ENCODE measurements at places on chromosomes 2 and 18. TPM values are rescaled to one million over a fixed set of nuclear protein-coding genes. Genes with fewer than 3 reads are reported as not detected.

The PDE1A gene
- total RNA-seq: 9.7 TPM

The LINC00305 gene
- total RNA-seq: not detected

The STK25 gene
- total RNA-seq: 166 TPM

The DLX1 gene
- total RNA-seq: not detected

The AP1S3 gene
- 52.7 TPM for total RNA-seq

The SETBP1 gene
- total RNA-seq: 51.0 TPM

The PIEZO2 gene
- 3.9 TPM for total RNA-seq

The KCTD18 gene
- 13.8 TPM for total RNA-seq

The RAB1A gene
- 148 TPM for total RNA-seq

The BARD1 gene
- total RNA-seq: 11.8 TPM

The MLPH gene
- total RNA-seq: 236 TPM

The GAREM2 gene
- 4.3 TPM for total RNA-seq

DNA sequence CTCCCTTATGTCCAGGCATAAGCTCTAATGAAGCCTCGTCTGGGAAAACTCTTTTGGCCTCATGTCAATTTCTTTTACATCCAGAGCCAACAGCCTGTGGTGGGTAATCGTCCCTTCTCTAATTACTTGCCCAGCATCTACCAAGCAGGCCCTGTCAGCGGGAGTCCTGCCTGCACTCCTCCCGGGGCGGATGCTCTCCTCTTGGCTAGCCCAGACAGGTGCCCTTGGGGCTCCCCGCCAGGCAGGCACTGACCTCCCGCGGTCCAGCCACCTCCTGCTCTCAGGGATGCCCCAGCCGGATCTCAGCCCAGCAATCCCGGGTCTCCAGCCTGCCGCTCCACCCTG, 74.2 kb downstream of the NCAPH start:
- DNase-seq: peak; percentile 44

GRCh38 chr18:61290616-61291015, 42.6 kb upstream of the CDH20 start:
- no peak for DNase-seq

- no peak for DNase-seq
Measured at GRCh38 chr2:72515696-72516095, 310.1 kb downstream of the EXOC6B start.

- no peak for DNase-seq
Measured at GRCh38 chr2:119278946-119279345, 55.3 kb downstream of the STEAP3 start.

DNA sequence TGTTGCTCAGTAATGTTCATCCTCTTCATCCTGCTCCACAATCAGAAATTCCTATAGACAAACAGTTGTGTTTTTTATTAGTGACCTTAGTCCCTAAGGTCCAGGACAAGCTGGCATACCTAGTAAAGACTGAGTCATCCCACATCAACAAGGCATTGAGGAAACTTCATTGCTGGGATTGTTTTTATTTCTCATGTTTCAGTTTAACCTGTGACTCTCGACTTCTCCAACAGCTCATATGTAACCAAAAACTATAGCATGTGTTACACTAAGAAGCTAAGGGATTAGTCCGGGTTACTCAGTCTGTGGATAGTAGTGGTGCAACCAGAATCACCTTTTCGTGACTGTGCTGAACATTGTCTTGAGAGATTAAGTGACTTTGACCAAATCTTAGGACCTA, 292.1 kb downstream of the RDH14 start:
- no peak for DNase-seq

DNA sequence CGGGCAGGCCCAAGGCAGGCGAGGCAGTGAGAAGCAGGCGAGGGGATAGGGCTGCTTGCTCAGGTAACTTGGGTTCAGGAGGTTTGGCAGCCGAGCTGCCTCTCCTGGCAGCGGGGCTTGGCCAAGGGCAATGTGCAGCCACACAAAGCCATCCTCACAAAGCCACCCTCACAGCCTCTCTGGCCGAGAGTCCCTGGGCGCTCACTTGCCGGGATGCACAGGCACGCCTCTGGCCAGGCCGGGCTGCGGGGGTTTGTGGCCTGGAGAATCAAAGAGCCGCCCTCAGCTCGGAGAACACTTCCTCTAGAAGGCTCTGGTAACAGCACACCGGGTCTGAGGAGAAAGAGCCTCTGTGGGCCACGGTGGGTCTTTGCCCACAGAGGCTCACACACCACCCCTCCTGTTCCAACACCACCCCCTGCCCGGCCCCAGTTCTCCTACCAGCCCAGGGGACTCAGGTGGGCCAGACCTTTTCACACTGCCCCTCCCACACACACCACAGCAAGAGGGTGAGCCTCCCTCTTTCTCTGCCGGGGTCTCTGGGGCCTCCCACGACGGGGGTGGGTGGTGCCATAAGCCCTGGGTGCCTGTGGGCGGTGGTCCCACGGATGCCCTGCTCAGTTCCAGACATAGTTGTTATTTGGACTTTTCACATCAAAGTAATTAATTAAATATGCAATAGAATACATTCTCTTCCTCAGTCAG, 186.9 kb downstream of the ZFP36L2 start:
- no peak for DNase-seq

DNA sequence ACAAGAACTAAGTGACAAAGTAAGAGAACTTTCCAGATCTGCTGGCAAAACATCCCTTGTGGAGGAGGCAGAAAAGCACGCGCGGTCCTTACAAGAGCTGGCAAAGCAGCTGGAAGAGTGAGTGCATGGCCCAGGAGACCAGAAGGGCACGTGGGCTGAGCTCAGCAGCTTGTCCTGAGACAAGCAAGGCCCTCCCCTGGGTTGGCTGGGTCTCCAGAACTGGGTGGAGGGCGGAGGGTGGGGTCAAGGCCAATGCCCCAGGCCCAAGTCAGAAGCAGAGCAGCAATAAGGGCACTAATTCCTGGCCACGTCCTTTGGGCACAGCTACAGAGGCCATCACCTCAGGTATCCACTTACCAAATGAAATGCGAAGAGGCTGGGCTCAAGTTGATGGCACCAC, 110.6 kb upstream of the TTC39C start:
- DNase-seq: no peak

DNA sequence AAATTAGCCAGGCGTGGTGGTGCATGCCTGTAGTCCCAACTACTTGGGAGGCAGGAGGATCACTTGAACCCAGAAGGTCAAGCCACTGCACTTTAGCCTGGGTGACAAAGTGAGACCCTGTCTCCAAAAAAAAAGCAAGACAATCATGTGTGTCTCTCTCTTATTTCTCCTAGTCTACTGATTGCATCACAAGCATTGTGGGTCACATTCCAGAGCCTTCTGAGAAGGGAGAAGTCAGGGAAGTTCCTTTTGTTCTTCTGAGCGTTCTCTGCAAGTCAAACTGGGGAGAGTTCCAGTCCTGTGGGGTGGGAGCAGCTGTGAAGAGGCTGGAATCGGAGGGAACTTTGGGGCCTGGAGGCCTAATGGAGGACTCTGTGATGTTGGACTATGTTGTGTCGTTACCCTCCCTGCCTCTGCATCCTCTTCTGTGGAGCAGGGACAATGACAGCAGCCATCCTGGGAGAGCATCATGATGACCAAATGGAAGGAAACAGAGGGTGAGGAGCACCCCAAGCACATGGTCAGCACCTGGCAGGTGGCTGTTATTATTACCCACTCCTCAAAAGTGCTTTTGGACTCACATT, 115.4 kb downstream of the MRO start:
- no peak for DNase-seq

- DNase-seq: no peak
Measured at GRCh38 chr2:170341684-170342623, 164.0 kb downstream of the MYO3B start.

DNA sequence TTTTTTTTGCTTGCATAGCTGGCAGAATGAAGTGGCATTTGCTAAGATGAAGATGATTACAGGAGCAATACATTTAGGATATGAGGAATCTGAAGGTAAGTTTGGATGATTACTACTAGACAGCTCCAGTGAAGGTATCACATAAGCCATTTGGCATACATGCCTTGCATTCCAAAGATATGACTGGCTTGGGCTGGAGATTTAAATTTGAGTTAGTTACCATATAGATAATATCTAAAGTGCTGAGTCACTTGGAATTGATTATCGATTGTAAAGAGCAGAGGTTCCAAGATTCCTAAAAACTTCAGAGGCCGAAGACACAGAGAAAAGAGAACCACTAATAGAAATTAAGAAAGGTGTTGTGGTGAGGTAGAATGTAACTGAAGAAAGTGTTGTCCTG, 1026.4 kb downstream of the DSC3 start:
- no peak for DNase-seq

GRCh38 chr18:56210520-56210919, 427.9 kb downstream of the TXNL1 start:
- no peak for DNase-seq

GRCh38 chr2:64931246-64932115, 57.7 kb upstream of the SLC1A4 start:
- no peak for DNase-seq

DNA sequence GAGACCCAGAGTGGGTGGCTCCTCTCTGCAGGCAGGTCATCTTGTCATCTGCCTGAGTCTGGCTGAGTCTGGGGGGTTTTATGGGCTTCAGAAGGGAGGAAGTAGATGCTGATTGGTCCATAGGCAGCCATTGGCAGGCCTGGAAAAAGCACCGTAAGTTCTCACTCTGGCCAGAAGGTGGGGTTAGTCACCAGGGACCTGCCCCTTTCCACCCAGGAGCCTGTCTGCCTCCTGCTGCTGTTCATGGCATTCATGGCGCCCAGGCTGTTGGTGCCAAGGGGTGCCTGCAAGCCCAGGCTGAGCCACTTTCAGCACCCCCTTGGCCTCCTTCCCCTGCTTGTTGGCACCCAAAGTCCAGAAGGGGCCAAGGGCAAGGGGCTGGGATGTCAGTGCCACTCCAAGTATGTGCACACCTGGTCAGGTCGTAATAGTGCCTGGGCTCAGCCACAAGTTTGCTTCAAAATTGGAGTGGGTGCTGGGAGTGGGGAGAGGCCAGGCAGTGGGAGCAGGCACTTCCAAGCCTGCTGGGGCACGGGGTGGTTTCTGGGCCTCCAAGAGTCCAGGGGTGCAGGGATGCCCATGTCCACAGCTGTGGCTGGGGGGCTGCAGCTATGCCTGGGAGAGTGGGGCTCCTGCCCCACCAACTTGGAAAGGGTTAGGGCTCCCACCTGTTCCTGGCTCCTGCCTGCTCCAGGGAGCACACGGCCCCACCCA, 178.1 kb downstream of the FAM210A start:
- DNase-seq: no peak

DNA sequence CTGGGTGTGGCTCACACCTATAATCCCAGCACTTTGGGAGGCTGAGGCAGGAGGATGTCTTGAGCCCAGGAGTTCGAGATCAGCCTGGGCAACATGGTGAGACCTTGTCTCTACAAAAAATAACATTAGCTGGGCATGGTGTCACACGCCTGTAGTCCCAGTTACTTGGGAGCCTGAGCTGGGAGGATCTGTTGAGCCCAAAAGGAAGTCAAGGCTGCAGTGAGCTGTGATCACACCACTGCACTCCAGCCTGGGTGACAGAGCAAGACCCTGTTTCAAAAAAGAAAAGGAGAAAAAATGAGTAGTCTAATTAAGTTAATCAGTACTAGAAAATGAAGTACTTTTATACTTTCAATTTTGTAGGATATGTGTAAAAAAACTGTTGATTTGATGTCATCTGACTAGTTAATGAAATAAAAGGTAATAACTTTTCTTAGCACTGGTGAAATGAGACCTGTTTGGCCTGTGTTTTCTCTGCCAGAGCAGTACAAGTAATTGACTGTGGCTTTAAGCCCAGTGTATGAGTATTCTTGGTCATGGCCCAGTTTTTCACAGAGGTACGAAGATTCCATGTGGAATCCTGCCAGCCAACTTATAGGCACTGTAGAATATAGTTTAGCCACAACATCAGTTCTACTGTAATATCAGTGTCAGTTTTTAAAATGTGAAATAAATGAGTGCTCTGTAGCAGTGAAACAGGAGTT, 35.8 kb downstream of the MFSD6 start:
- DNase-seq: no peak

- no peak for DNase-seq
Measured at GRCh38 chr2:19176977-19177376, 181.4 kb downstream of the OSR1 start.

- DNase-seq: no peak
Measured at GRCh38 chr2:26776195-26776800, 9.6 kb upstream of the CENPA start.

- no peak for DNase-seq
Measured at GRCh38 chr2:133817680-133818566, 249.7 kb upstream of the NCKAP5 start.

GRCh38 chr18:6948281-6949055, 169.1 kb downstream of the LAMA1 start:
- no peak for DNase-seq
